Activated T-cell treated with anti-CD3 and anti-CD28 coated beads for 4 hours (primary cell): ENCODE measurements at places on chromosomes 3 and 15.

- DNase-seq = no peak
These were observed 597.9 kb downstream of the IGSF11 start for GRCh38 chr3:118436697-118437262.

- DNase-seq = no peak
These were observed 33.1 kb downstream of the PTX3 start for GRCh38 chr3:157469561-157470294.

- DNase-seq = peak; percentile 2
These were observed 226.7 kb upstream of the C2CD4B start for GRCh38 chr15:62391641-62392262.

DNA sequence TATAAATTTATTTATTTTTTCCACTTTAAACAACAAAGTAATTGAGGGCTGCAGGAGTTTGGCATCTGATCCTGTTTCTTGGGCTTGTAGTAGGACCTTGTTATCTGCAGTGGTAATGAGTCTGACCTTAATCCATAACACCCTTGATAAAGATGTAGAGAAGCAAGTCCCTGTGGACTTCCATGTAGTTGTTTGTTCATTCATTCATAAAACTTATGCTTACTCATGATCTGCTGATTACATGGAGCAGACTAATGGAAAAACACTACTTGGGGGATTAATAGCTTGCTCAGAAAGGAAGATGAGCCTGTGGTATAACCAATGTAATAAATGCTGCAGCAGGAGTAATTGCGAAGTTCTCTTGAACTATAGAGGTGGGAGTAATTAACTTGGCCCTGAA lies 271.5 kb upstream of the TBL1XR1 start:
- DNase-seq = no peak

DNA sequence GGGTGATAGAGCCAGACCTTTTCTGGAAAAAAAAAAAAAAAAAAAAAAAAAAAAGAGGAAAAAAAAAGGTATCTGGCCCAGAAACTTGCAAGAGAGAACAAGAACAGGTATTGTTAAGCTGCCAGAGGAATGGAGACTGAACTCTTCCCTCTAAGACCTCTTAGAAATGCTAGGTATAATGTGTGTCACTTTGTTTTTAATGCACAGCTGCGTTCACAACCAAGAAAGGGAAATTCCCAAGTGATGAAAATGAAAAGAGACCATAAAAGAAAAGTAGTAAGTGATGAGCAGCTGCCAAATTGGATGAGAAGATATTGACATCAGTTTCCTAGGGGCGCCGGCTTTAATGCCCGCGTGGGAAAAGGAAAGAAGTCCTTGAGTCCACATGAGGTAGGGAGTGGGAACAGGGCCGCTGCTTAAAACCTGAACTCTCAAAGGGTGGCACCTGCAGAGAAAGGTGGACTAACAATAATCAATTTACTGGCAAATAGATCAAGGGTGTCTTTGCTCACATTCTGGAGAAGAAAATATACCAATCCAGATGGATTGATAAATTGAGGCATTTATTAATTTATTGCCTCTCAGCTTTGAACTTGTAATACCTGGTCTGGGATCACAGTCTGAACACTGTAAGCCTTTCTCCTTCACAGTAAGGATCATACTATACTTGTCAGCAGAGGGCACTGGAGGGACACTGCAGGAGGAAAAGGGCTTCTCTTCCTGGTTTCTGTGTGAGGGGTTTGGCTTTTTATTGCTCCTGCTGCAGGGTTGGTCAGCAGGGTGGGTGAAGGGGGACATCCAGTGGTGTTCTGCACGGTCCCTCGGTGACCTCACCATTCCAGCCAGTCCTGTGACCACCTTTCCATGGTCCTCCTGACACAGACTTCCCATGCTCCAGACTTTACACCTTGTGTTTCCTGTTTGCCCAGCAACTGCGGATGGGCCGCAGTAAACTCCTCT lies 131.6 kb downstream of the AQP9 start:
- DNase-seq = peak; percentile 10

DNA sequence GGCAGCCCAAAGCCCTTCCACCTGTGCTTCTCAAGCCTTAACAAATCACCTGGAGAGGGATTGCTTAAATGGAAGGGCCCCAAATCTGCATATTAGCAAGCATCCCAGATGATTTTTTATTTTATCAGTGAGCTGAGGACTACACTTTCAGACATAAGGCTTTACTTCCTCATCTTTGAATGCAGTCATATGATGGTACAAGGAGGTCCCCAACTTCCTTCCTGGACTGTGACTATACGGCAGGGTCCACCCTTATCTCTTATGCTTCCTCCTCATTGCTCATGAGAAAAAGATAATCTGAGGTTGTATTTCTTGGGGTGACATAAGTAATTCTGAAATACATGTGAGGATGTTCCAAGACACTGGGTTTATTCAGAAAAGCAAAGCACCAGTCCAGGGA lies 13.7 kb upstream of the HEG1 start:
- DNase-seq = no peak

DNA sequence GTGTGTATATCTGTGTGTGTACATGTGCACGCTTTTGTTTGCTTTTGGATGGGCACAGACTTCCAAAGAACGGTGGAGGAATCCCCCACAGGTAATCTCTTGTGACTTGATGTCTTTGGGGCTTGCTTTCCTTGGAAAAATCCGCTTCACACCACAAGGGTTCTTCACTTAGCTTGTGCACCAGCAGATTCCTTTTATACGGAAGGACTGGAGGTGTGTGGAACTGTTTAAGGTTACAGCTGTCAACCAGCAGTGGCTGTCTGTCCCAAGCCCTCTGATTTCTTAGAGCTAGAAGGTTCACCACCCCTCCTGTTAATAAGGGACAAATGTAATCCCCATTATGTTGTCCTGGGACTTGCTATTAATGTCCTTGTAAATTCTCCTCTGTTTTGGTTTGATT lies 193.5 kb downstream of the ITPR1 start:
- no peak for DNase-seq

- DNase-seq = no peak
These were observed 3.8 kb downstream of the PEAK1 start for GRCh38 chr15:77416148-77416455.

DNA sequence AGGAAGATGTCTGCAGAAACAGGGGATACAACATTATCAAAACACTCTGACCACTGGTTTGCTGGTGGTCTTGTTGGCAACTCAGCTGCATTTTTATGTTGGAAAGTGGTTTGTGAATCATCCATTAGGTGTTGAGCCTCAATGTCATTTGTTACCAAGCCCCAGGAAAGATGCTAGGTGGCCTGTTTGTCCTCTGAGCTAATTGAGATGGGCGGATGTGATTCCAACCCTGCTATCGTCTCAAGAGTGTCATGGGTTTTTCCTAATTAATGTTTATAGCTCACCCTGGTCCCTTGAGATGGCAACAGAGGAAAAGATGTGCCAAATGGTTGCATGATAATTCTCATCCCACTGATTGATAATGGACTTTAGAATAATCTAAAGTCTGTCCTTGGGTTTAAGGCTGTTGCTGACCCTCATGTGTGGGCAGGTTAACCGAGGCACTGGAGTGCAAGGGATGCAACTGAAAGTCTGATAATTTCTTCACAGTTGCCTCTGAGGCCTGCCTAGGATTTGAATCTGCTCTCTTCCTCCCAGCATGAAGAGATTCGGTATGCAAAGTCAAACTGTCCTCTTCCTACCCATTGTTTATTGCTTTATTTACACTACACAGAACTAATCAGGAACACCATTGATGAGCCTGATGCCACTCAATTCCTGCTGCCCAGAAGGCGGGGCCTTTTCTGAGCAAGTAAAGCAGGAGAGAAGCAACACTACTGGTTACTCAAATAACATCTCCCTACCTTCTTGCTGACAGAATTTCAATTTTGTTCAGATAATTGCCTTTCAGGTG lies 166.2 kb upstream of the TBC1D5 start:
- no peak for DNase-seq

DNA sequence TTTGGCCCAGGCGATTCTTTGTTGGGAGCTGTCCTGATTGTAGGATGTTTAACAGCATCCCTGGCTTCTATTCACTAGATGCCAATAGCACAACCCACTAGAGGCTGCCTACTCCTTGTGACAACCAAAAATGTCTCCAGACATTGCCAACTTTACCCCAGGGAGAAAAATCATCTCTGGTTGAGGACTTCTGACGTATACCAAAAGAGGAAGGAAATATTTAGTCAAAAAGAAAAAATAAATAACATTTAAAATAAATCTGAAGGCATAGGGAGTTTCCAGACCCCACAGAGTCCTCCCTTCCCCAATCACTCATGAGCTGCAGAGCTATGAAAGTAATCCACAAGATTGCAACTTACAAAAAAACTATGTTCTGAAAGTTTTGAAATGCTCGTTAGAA lies 61.0 kb downstream of the MECOM start:
- DNase-seq = no peak

- no peak for DNase-seq
These were observed 301.9 kb downstream of the RAP2B start for GRCh38 chr3:153463895-153464294.

GRCh38 chr15:25501828-25502446 lies 63.1 kb upstream of the UBE3A start:
- DNase-seq = no peak

- peak; percentile 40 for DNase-seq
These were observed at the start of gene DOCK3 for GRCh38 chr3:50674349-50675178. DOCK3 (plus strand) TSS chr3:50674927; CDS start chr3:50675264, 337 bp downstream.

DNA sequence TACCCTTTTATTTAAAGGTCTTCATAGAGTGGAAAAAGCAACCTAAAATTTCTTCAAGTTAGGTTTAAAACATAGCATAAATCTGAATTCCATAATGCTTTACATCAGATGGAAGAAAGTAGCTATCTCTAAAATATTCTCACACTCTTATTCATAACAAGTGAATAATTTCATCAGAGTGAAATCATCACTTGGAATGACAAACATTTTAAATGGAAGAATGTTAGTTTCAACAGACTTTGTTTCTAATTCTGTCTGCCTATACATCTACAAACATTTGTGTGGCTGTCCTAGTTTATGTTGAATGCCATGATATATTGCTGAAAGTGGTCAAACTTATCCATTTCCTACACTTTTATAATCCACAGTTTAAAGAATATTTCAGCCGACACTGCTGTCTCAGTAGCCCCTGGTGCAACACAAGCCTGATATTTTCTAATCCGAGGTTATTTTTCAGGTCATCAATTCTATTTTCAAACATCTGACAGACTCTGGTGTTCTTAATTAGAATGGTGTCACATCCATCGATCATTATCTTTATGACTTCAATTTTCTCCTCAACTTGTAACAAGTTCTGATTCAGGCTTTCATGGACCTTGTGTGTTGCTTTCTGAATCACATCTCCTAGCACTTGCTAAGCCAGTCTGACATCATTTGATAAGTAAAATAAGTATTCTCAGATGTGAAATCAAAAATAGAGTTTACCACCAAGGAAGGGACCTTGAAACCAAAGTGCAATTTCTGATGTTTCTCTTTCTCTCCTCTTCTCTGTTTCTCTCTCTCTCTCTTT lies 17.1 kb upstream of the CNTN3 start:
- no peak for DNase-seq

- no peak for DNase-seq
These were observed 21.7 kb downstream of the EDC3 start for GRCh38 chr15:74674161-74674560.

- DNase-seq = no peak
These were observed 11.1 kb downstream of the ADAMTS17 start for GRCh38 chr15:100330629-100331215.

GRCh38 chr3:73926360-73927202 lies 301.8 kb upstream of the PDZRN3 start:
- DNase-seq = no peak

- no peak for DNase-seq
These were observed 148.6 kb downstream of the MEIS2 start for GRCh38 chr15:36951731-36952247.

DNA sequence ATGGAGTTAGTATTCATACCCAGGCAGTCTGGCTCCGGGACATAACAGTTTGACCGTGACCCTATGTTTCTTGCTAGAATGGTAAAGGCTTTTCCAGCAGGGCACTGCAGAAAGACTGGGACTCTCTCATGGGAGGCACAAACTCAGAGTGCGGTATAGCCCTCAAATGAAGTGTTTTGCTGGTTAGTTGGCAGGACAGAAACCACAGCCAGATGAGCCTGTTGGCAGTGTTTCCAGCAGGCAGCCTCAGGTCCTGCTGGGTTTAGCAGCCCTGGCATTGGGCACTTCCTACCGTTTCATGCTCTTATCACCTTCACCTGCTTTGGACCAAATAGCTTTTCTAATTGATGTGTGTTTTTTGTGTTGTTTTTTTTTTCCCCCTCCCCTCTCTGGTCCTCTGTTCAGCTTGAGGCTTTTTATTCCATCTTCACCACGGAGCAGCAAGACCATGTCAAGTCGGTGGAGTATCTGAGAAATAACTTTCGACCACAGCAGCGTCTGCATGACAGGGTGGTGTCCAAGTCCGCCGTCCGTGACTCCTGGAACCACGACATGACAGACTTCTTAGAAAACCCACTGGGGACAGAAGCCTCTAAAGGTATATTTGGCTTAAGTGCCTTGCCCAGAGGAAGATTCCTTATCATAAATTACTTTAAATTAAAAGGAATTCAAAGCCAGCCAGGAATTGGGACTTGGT lies 205.6 kb downstream of the FEZF2 start:
- no peak for DNase-seq

DNA sequence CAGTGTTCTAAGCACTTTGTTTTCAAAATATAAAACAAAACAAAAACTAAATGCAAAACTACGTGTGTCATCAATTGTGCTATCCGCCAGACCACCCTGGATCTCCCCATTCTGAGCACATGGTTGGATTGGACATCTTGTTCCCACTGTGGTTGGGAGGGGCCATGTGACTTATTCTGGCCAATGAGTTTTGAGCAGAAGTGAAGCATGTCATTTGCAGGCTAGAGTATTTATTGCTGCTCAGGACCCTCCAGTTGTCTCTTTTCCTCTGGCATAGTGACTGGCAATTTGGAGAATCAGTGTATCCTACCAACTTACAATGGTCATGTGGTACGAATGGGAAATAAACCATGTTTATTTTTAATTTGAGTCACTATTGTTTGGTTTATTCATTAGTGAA lies 70.2 kb upstream of the ST8SIA2 start:
- no peak for DNase-seq

DNA sequence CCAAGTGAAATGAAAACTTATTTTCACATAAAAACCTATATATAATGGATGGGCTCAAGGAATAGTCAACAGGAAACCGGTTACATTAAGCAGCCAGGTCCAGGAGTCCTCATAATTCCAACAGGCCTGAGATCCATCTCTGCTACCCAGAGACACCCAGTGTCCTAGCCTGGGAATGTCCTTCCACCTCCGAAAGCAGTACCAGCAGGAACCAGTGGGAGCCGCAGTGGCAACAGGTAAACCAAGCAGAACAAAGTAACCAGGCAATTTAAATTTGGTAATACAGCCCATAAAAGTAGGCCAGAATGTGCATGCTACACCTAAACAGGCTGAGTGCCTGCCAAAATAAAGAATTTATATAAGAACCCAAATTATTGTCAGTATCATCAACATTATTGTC lies 195.6 kb downstream of the ZBBX start:
- DNase-seq = no peak

DNA sequence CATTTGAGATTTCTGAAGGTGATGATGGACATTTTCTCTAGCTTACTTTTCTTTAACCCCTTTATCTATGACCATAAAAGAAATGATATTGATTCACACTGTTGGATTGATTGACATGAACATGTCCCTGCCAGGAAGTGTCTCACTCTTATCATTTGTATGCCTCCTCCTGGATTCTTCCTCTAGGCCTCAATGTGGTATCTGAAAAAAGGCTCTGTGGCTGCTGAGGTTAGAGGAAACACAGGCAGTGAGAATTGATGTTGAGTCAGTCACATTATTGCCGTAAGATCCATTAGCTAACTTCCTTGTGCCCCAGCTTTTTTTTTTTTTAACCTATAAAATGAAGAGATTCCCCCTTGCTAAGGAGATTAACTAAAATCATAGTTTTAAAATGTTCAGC lies 8.0 kb upstream of the THRB start:
- no peak for DNase-seq

- no peak for DNase-seq
These were observed 887.4 kb downstream of the FHIT start for GRCh38 chr3:60363817-60364216.
